Non-pigmented ciliary epithelial cell (primary cell): ENCODE measurements at places on chromosomes 4 and X.

- no peak for DNase-seq
These were observed 17.2 kb downstream of the SCARB2 start for GRCh38 chr4:76196376-76196775.

GRCh38 chrX:21764008-21764407 is 6.1 kb upstream of the SMPX start:
- no peak for DNase-seq

DNA sequence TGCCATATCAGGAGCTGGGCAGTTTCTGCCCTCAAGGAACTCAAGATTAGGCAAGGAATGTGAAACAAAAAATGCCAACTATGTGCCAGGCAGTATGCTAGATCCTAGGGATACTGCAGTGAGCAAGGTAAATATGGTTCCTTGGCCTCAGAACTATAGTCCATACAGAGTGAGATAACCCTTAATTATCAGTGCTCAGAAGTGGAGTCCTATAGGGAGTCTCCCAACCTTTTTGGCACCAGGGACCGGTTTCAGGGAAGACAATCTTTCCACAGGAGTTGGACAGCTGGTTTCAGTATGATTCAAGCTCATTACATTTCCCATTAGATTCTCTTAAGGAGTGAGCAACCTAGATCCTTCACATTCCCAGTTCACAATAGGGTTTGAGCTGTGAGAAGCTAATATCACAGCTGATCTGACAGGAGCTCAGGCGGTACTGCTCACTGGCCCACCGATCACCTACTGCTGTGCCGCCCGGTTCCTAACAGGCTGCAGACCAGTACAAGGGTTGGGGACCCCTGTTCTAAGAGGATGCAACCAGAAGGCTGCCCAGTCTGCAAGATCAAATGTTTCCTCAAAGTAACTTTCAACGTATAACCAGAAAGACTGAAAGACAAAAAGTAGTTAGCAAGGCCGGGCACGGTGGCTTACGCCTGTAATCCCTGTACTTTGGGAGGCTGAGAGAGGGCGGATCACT is 1.7 kb upstream of the SRP72 start:
- DNase-seq, result no peak

- DNase-seq, result no peak
These were observed 85.5 kb downstream of the RTL3 start for GRCh38 chrX:78573630-78574029.

DNA sequence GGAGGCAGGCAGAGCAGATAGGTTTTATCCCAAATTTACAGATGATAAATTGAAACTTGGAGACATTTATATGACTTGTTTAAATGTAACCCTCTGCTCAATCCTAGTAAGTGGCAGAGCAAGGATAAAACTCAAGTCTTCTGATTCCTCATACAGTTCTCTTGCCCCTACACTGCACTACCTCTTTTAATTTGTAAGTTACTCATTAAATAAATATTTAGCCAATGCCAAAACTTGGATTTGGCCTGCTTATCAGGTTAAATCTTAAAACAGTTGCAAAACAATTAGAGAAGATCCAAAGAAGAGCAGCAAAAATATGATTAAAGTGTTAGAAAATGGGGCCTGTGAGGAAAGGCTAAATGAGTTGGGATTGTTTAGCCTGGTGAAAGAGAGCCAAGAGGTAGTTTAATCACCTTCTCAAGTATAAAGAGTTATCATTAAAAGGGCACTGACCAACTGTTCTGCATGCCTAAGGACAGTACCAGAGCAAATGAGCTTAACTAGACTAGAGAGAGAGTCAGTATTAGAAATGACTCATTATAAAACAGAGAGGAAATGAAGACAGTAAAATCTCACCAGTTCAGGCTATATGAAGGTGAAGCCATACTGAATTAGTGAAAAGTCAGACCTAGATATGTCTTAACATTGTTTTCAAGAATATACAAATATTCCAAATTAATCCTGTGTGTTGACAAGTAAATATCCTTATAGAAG is 146.3 kb downstream of the GRIA3 start:
- DNase-seq, result no peak

DNA sequence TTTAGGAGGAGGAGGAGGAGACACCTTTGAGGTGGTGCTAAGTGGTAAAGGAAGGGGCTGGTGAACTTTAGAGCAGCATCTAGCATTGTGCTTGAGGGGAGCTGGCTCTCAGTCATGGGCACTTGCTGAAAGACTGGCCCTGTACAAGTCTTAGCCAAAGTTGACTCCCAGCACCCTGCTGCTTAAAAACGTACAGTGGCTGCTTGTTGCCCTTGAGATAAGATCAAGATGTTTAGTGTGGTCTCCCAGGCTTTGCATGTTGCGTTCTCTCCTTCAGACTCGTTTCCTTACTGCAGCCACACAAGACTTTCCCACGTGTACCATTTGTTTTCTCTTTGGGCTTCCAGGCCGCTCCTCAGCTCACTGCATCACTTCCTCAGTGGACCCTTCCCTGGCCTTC is 1.8 kb downstream of the MED28 start:
- DNase-seq, result no peak

DNA sequence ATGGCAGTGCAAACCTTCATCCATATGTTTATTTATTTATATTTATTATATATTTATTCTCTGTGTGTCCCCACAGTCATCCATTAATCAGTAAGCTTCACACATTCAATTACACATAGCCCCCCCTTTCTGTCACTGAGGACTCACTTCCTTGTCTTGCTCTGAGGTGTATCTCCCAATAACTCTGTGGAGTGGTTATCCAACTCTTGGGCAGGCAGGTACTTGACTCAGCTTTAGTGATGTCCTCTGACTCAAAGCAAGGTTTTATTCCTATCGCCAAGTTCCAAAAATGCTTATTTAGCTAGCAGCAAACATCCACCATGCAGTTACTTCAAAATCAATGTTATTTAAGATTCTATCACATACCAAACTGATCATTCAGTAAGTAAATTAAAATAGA is 25.2 kb upstream of the NDP start:
- no peak for DNase-seq

- DNase-seq, result no peak
These were observed 181.4 kb downstream of the PACRGL start for GRCh38 chr4:20881658-20882057.

GRCh38 chr4:110610940-110611831 is 11.7 kb downstream of the PITX2 start:
- DNase-seq, result no peak

DNA sequence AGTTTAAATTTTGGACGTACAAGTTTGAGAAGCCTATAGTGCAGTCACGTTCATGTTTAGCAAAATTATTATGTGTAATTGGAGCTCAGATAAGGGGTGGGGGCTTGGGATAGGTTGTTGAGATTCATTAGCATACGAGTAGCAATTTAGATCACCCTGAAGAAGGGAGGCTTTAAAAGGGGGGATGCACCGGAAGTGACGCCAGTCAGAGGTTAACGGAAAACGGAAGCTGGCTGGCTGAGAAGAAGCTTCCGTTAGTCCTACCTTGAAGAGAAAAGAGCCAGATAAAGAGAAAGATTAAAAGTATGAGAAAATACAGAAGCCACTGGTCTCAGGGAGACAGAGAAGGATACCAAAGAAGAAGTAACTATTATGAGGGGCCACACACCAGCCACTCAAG is 1.1 kb upstream of the NXT2 start:
- DNase-seq, result no peak

- no peak for DNase-seq
These were observed 18.5 kb upstream of the SEPTIN11 start for GRCh38 chr4:76931087-76931486.

DNA sequence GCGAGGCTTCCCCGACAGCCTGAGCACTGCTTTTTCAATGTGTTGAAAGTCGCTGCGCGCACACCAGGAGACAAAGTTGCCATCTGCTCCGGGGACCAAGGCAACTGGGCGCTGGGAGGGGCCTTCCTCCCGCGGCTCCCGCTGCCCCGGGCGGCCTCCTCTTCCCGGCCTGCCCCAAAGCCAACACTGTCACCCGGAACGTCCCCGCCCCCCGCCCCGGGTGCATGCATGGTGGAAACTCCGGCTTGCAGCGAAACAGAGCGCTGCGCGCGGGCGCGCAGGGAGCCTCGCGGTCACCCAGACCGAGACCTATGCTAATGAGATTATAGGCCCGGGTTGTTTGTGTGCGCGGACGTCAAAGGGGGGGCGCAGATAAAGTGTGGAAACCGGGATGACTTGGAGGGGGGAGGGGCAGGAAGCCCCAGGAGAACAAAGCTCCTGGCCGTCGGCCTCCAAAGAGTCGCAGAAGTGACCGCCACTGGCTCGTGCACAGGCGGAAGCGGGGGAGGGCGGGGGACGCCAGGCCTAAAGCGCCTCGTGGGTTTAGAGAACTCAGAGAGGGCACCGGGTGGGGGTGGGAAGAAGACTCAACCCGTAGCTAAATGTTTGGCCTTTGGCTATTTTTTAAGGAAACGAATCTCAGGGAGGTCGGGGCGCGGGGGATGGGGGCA is 88.8 kb downstream of the BCOR start:
- DNase-seq, result no peak

DNA sequence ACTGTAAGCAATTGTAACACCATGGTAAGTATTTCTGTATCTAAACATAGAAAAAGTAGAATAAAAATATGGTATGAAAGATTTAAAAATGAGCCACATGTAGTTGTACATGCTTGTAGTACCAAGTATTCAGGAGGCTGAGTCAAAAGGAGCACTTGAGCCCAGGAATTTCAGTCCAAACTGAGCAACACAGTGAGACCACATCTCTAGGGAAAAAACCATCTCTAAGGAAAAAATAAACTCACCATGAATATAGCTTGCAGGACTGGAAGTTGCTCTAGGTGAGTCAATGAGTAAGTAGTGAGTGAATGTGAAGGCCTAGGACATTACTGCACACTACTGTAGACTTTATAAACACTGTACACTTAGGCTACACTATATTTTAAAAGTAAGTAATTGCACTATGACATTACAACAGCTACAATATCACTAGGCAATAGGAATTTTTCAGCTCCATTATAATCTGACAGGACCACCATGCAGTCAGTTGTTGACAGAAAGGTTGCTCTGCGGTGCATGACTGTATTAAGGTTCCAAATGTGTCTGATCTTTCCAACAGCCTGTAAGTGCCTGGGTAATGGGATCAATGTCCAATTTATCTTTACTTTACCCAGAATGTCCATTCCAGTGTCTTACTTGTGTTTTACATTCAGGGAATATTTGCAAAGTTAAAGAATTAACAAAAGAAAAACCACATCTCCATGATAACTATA is 28.9 kb upstream of the LRBA start:
- DNase-seq, result no peak

DNA sequence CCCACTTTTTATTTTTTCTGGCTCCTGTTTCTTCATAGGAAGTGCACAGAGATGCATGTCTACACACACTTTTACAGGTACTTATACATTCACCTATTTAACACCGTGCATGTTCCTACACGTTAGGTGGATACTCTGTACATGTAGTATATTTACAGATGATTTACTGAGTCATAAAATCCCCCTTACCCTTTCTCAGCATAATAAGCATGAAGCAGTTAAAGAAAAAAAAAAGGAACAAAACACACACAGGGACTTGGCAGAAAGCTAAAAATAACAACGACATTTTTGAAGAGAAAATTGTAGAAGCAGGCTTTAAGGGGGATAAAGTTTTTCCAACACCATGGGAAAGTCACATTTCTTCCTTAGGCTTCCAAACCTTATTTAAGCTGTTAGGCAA is 96.4 kb upstream of the IQCM start:
- DNase-seq, result no peak

DNA sequence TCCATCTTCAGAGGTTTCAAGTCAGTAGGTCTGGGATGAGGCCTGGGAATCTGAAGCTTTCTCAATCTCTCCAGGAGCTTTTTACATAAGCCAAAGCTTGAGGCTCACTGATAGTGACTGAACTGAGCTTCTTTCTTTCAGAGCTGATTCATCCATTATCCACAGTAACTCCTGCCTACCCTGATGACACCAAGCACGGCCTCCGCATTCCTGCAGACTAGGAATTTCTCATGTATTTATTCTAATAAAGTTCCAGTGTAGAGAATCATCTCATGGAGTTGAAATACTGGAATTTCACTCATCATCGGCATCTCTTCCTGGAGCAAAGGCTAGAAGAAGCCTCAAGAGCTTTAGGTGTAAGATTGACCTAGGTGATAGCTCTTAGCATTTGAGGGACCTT is 12.1 kb upstream of the DCTD start:
- peak; percentile 88 for DNase-seq

DNA sequence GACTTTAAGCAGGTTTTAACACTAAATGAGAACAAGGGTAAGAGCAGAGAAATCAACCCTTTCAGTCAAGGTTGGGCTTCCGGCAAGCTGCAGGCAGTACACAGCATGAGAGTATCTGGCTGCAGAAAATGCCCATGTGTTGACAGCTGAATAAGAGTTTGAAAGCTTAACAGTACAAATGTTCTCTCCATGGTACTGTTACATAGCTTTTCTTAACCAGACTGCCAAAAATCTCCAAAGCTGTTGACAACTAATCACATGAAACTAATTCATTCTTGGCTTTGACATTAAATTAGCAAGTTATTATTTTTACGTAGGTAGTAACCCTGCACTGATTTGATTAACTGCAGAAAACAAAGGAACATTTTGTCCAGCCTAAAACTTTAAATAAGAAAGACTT is 153.5 kb downstream of the SLC10A7 start:
- no peak for DNase-seq

GRCh38 chr4:48139691-48140090 is 5.6 kb upstream of the TXK start:
- no peak for DNase-seq

- DNase-seq, result no peak
These were observed 26.3 kb downstream of the TBC1D14 start for GRCh38 chr4:6935965-6936364.

- DNase-seq, result no peak
These were observed 11.7 kb upstream of the TENM3 start for GRCh38 chr4:182231496-182231895.

GRCh38 chrX:53093177-53093655 is 726 bp upstream of the KANTR start:
- DNase-seq, result no peak

DNA sequence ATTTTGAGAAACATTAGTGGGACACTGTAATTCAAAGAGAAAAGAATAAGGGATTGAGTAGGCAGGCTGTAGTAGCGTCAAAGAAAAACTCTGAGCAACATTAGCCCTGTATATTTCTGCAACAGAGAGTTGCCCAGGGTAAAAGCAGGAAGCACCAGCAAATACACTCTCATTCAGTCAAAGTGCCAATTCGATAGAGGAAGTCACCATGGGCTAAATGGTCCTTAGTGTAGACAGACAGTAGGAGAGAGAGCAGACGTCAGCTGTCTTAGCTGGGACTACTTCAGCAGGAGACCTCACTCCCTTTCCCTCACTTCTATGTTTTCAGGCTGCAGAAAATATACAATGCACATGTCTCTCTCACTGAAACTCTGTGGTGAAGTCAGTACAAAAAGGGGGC is 2073.8 kb upstream of the TENM3 start:
- DNase-seq, result no peak

DNA sequence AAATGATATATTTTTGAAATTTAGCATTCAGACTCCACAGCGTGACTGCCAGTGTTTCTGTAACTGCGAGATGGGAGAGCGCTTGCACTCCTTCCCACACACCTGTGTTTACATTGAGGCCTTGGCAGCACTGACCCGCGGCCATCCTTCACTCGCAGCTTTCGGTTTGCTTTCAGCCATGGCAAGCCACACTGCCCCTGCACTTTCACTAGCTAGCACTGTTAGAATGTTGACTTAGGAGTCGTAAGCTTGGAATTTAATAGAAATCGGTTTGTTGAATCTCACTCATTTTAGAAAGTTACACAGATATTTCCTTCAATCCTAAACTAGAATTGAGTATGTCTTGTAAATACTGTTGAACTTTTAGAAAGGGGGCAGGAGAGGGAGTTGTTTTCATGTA is 136.2 kb downstream of the CFAP299 start:
- no peak for DNase-seq
